ENCODE measurements at places on chromosomes 7 and 10.

GRCh38 chr10:25766213-25766612 lies 167.8 kb upstream of the MYO3A start:
- DNase-seq: no peak

GRCh38 chr7:149414745-149415390 lies 46.0 kb downstream of the ZNF777 start:
- DNase-seq: peak; percentile 14

DNA sequence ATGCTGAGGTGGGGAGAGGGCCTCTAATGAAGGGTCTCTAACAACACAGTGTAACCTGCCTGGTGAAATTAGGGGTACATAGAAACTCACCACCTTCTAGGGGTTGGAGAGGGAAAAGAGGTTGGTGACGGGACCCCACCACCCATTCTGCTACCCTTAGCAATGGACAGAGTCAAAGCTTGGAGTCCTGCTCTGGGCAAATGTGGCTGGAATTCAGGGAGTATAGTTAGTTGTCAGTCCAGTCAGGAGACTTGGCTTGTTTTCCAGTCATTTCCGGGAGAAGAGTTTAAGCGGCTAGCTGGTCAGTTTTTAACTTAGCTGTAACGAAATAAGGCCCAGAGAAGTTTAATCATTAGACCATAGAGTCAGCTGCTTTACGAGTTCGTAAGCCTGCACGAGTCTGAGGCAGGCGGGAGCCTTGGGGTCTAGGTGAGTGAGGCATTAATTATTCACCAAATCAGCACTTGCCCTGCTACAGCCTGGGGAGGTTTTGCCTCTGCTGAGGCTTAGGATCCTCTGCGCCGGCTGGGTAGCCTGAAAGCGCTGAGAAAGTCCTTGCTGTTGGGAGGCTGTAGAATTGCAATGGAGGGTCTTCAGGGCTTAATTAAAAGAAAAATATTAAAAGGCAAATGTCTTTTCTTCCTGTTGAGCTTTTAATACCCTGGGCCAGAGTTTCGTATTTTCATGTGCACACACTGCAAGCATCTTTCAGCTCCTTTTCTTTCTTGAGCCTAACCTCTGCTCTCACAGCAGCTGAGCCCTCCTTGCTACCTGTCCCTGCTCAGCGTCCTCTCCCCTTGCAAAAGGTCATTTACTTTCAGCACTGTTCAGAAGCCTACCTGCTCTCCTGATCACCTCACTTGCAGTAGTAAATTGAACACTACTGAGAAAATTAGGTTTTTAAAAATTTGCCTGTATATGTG lies 1.5 kb upstream of the LAMB1 start:
- DNase-seq: no peak

DNA sequence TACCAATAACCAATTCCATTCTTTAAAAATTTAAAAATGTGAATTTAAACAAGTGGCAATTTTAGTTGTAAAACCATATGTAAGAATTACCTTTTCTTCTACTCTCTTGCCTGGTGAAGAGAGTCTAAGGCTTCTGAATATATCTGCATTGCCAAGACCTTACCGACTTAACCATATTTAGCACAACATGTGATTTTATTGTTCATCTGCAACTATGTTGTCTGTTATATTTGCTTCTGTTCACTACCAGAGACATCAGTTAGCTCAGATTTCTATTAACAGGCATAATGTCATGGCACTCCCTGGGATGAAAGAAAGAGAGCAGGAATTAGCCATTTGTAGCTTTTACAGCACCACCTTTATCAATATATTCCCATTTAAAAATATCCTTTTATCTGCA lies 55.3 kb downstream of the CHN2 start:
- DNase-seq: no peak

- DNase-seq: no peak
Observed at GRCh38 chr7:148242294-148242821, 348.2 kb upstream of the C7orf33 start.

DNA sequence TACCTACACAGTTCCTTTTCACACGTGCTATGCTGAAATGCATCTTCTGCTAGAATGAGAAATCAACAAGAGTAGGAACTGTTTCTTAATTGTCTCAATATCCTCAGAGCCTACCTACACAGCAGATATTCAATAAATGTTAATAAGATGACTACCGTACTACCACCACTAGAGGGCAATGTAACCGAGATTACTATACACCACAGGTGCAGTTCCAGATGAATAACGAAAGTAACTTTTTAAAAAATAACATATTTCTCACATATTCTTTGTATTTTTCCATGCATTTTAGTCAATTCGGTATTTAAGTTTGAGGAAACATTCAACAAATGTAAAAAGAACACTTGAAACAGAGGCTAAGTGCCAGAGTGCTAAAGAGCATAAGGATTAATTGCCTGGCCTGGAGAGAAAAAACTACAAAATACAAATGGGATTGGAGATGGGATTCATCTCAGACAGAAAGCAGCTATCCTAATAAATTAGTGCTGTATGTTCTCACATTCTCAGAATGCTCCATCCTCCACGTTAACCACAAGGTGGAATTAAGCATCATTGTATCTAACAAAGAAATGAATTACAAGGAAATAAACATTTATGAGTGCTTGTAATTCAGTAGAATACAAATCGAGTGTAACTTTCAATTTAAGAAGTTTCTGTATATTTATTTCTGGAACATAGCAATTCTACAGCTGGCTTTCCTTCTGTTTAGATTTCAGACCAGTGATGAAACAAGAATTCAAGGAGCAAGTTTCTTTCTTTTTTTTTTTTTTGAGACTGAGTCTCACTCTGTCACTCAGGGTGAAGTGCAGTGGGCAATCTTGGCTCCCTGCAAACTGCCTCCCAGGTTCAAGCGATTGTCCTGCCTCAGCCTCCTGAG lies 20.3 kb upstream of the HECTD2 start:
- DNase-seq: no peak

DNA sequence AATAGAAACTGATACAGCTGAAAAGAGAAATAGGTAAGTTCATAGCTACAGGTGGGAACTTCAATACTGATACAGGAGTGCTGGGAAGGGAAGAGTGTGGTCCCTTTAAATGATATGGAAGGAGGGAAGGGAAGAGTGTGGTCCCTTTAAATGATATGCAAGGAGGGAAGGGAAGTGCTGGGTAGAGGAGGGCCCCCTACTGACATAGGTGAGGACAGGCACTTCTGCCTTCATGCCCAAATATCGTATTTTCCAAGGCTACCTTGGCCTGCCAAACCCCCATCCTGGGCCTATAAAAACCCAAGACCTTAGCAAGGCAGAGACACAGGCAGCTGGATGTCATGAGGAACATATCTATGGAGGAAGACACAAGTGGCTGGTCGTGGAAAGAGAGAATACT lies 92.3 kb downstream of the MAGI2 start:
- DNase-seq: no peak

GRCh38 chr10:91672021-91672608 lies 39.2 kb upstream of the PPP1R3C start:
- no peak for DNase-seq

DNA sequence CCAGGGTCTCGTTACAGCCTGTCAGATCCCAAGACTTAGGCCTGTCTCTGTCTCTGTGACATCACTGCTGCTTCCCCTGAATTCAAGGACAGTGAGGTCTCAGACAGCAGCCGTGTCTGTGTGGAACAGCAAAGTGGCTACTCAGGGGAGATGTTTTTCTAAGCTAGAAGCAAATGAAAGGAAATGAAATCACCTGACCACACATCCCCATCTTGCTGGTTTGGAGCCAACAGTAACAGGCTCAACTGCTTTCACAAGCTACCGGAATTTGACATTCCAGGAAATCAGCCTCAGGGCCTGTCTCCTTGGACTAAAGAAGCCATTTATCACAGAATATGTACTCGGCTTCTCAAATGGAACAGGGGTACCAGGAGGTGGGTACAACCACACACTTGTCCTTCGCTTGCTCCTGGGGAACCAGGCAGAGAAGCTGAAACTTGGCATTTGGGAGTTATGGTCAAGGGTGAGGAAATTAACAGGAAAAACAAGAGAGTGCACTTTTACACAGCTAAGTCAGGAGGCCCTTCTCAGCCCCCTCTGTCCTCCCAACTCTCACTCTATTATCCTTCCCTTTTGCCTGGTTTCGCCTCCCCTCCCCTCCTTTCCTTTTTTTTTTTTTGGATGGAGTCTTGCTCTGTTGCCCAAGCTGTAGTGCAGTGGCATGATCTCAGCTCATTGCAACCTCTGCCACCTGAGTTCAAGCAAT lies 73.2 kb downstream of the SPDYE5 start:
- no peak for DNase-seq

- DNase-seq: no peak
Observed at GRCh38 chr7:90821961-90822620, 226.0 kb downstream of the CDK14 start.

DNA sequence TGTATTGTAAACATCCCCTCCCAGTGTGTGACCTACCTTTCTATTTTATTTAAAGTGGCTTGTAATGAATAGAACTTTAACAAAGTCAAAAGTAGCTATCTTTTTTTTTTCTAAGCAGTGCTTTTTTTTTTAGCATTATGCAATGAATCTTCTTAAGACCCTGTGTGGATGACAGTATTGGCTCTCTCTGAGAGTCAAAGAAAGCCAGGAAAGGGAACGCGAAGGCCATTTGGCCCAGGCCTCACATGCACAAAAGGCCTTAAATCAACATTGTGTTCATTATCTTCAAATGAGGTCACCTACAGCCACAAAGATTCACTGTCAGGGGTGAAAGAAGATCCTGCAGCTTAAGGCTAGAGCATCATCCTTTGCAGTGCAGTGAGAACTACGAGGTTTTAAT lies 721.5 kb downstream of the GRID1 start:
- DNase-seq: no peak

DNA sequence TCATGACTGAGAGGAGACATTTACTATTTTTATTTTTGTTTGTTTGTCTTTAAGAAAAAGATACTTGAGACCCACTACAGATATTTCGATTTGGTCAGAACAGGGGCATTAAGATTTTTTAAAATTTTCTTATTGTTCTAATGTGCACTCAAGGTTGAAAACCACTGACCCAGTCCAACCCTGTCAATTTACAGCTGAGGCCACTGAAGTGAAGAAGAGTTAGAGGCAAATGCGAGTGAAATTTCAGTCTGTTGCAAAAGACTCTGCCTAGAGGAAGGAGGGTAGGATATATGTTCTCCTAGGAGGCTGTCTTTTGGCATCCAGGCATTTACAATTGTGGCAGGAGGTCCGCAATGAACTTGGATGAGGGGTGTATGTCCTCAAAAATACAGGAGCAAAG lies 396.3 kb downstream of the RPS24 start:
- DNase-seq: no peak

- DNase-seq: no peak
Observed at GRCh38 chr10:63219749-63220148, 86.6 kb downstream of the NRBF2 start.

DNA sequence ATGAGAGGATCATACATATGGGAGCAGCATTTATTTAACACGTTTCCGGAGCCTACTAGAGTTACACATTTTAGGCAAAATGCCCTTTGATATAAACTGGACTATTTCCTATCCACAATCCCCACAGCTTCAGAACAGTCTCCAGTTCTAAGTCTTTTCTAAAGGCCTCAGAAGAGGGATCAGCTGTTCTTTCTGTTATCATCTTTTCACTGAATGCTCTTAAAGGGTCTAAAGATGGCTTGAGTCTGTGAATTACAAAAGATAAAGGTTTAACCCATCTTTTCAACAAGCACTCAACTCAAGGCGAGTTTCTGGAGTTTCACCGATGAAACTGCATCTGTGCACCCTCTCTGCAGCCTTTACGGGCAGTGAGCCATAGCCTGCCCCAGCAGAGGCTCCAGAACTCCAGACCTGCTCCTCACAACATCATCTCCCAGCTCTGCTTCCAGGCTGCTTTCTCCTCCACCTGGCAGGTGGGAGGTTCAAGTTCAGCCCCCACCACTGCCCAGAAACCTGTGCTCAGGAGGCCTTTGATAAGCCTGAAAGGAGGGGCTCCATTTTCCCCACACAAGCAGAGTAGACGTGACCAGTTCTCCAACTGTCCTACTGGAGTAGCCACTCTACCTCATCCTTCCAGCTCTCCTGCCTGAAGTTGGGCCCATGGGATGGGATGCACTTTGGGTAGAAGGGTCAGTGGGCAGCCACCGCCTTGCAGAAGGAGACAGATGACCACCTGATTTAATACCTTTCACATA lies 53.4 kb downstream of the HSPA12A start:
- no peak for DNase-seq

Data from activated T-helper 1 cell treated with anti-CD3 and anti-CD28 coated beads, Interleukin-12 subunit alpha, Interleukin-12 subunit beta, Interleukin-2, Interleukin-4 antibody, amounts not matched to agents 30 ng/mL and 10 ng/mL and 1 ng/mL, durations not matched to agents 14 hours and 24 hours and 36 hours (primary cell).